SK-N-SH (cell line): ENCODE measurements at places on chromosomes 7 and 10.

GRCh38 chr7:75991531-75992082, 2.8 kb downstream of the TMEM120A start:
- H3K27ac ChIP-seq, result no peak overlapping the region
- no peak overlapping the region for H3K4me3 ChIP-seq
- DNase-seq, result no peak
- H3K27me3 ChIP-seq, result no peaks in the 10 kb centered on the region
- peaks cover 6% of the 10 kb centered on the region; the same call in 1 of the 2 replicates for H3K4me1 ChIP-seq
- H3K36me3 ChIP-seq, result peaks cover 11% of the 10 kb centered on the region

GRCh38 chr10:44192435-44192834, 192.5 kb downstream of the CXCL12 start:
- DNase-seq, result no peak
- H3K4me1 ChIP-seq, result peaks cover 13% of the 10 kb centered on the region; the same call in 1 of the 2 replicates
- H3K27me3 ChIP-seq, result no peaks in the 10 kb centered on the region
- no peaks in the 10 kb centered on the region for H3K36me3 ChIP-seq

GRCh38 chr10:131227163-131227740, 84.3 kb downstream of the TCERG1L start:
- no peak for DNase-seq
- H3K36me3 ChIP-seq, result no peaks in the 10 kb centered on the region
- no peak overlapping the region for H3K4me3 ChIP-seq
- no peak overlapping the region for H3K27ac ChIP-seq

DNA sequence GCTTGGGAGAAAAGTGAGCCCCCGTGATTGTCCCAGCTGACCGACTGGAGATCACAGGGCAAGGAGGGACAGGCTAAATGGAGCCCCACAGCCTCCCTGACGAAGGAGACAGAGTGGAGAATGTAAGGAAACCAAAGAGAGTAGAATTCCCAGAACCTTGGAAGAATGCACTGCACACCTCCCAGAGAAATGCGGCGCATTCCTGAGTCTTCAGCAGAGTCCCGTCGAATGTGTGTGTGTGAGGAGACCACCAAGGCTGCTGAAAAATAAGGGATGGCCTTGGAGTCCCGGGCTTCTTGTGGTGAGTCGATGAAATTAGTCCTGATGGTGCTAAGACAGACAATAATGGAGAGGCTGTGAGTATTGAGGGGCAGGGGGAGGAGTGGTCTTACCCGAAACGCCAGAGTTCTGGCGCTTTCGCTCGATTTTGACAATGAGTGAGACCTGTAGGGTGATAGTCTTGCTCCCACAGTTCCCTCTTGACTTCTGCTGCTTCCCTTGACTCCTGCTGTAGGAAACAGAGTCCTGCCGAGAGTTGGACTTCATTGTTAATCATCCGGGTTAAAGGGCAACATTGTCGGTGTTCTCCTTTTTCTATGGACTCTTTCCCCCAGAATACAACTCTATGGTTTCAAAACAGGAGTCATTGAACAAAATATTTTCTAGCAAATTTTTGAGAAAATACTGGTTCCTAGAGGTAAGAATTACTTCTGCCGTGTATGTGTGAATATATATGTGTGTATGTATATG, 103.2 kb downstream of the CNNM2 start:
- no peak overlapping the region for H3K4me3 ChIP-seq
- no peak for DNase-seq
- no peaks in the 10 kb centered on the region for H3K36me3 ChIP-seq
- no peaks in the 10 kb centered on the region for H3K4me1 ChIP-seq

GRCh38 chr7:46071601-46072000, 150.5 kb upstream of the IGFBP3 start:
- DNase-seq, result no peak
- H3K27ac ChIP-seq, result no peak overlapping the region
- H3K4me3 ChIP-seq, result no peak overlapping the region
- H3K27me3 ChIP-seq, result no peaks in the 10 kb centered on the region

DNA sequence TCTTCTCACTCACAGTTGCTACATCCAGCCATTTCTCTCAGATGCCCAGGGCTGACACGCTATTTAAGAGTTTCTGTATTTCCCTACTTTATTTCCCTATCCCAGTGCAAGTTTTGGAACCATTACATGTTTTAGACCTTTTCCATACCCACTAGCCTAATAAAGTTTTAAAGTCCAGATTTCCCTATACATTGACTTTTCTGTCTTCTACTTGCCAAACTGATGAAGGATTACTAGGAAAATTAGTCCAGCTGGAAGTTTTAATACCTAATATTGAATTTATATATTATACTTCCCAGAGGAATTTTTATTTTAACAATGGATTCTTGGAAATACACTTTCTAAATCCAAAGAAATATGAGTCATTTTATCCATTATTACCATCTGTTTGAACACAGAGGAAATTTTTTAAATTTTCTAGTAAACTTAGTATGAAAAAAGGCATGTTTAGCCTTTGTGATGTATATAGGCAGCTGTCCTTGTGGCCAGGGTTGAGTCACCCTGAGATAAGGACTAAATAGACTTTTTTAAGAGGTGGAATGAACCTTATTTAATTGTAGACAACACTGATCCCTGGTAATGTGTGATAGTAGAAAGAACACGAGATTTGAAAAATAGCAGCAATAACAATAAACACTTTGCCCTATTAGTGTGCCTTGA, 205.0 kb downstream of the TFEC start:
- H3K27ac ChIP-seq, result no peak overlapping the region
- H3K36me3 ChIP-seq, result no peaks in the 10 kb centered on the region
- DNase-seq, result no peak
- no peaks in the 10 kb centered on the region for H3K4me1 ChIP-seq

- no peaks in the 10 kb centered on the region for H3K36me3 ChIP-seq
- H3K4me3 ChIP-seq, result no peak overlapping the region
- peak overlapping the region; percentile 41; the same call in 1 of the 2 replicates for H3K27ac ChIP-seq
- H3K4me1 ChIP-seq, result no peaks in the 10 kb centered on the region
These were observed 54.7 kb upstream of the NMT2 start for GRCh38 chr10:15223174-15223573.

DNA sequence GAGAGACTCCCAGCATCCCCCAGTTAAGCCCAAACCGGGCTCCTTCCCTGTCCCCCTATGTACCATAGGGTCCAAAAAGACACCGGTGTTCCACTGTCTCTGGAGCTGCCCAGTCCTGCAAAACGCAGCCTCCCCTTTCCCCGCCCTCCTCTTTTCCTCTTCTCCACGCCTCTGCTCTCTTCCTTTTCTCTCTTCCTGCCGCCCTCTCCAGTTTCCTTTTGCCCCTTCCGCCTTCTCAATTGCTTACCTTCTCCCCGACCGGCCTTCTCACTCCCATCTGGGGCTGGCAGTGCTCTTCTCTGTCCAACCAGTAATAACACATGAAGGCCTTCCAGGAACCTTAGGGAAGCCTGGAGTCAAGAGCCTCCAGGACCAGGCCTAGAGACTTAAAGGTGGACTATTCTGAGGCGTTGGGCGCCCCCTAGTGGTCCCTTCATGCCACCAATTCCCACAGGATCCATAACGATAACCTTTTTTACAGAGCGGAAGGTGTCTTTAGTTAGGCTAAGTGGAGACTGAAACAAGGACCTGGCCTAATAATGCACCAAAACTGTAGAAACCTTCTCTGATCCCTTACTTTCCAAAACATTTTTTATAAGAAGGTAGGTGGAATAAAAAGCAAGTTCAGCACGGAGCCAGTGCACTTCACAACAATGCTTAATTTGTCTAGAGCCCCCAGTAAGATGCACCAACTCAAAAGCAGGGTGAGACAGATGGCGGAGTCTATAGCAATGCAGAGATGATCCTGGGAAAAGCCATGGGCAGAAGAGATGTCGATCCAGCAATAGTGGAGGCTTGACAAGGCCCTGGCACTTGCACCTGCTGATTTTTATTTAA, 27.2 kb upstream of the MSRB2 start:
- H3K36me3 ChIP-seq, result no peaks in the 10 kb centered on the region
- DNase-seq, result peak; percentile 78
- no peaks in the 10 kb centered on the region for H3K27me3 ChIP-seq
- H3K27ac ChIP-seq, result no peak overlapping the region

- H3K27ac ChIP-seq, result no peak overlapping the region
- H3K4me3 ChIP-seq, result no peak overlapping the region
- H3K4me1 ChIP-seq, result peaks cover 7% of the 10 kb centered on the region; the same call in 1 of the 2 replicates
- no peaks in the 10 kb centered on the region for H3K27me3 ChIP-seq
- DNase-seq, result no peak
- H3K36me3 ChIP-seq, result no peaks in the 10 kb centered on the region
These were observed 225.7 kb downstream of the PLXDC2 start for GRCh38 chr10:20041931-20042330.

DNA sequence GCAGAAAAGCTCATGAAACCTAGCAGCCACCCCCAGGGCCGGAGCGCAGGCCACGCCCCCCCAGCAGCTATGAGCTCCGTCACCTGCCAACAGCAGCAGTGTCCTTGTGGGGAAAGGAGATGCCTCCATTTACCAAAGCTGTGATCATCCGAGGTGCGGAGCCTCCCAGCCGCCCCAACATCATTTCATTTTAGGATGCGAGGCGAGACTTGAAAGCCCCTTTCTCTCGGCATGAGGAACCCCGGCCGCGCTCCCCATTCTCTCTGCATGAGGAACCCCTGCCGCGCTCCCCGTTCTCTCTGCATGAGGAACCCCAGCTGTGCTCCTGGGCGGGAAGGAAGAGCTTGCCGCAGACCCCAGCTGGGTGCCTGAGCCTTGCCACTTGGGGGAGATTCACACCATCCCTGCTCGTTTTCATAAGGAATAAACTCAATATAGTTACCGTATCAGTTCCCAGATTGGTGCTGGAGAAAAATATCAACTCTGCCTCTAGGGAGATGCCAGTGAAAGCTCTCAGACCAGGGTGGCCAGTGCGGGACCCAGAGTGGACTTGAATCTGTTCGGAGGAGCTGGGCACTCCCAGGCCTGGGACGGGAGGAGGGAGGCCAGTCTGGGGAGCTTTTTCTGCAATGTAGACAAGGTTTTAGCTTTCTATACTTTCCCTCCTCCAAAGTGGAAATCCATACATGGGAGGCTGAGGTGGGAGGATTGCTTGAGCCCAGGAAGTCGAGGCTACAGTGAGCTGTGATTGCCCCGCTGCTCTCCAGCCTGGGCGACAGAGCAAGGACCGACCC, 35.0 kb downstream of the JAKMIP3 start:
- H3K27ac ChIP-seq, result no peak overlapping the region
- no peak for DNase-seq
- H3K27me3 ChIP-seq, result no peaks in the 10 kb centered on the region

DNA sequence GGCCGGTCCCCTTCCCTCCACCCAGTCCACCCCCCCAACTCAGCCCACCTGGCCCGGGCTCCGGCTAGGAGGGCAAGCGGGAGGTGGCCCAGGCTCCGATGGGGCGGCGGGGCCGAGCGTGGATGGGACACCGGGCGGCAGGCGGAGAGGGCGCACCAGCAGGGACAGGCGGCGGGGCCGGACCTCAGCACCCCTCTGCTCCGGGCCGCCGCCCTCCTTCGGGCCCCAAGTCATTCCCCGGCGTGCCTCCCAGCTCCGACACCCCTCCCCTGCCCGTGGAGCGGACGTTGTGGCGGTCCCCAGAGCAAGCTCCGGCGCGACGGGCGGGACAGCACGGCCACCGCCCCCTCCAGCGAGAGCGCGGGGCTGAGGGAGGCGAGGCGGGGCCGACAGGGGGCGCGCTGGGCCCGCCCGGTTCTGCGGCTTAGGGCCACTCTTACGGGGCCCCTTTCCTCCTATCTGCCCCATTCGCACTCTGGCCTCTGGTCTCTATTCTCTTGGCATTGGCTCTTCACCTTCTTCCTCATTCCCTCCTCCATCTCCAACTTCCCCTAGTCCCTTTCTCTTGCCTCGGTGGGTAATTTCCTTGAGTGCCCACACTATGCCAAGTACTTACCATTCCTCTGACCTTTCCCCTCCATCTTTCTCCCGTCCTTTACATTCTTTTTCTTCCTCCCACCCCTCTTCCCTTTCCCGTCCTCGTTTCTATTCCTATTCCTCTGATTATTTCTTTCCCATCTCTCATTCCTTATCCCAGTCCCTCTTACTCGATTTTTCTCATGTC, 701 bp upstream of the GBX1 start:
- peaks cover 84% of the 10 kb centered on the region for H3K27me3 ChIP-seq
- no peak overlapping the region for H3K27ac ChIP-seq
- peak; percentile 91 for DNase-seq

- H3K27ac ChIP-seq, result no peak overlapping the region
- H3K4me3 ChIP-seq, result no peak overlapping the region
- no peaks in the 10 kb centered on the region for H3K36me3 ChIP-seq
- no peak for DNase-seq
- no peaks in the 10 kb centered on the region for H3K27me3 ChIP-seq
- H3K4me1 ChIP-seq, result peaks cover 5% of the 10 kb centered on the region; the same call in 1 of the 2 replicates
These were observed 185.2 kb downstream of the SKIDA1 start for GRCh38 chr10:21340331-21340730.

- no peaks in the 10 kb centered on the region for H3K36me3 ChIP-seq
- no peaks in the 10 kb centered on the region for H3K27me3 ChIP-seq
- no peak for DNase-seq
- no peak overlapping the region for H3K4me3 ChIP-seq
- peaks cover 21% of the 10 kb centered on the region; the same call in 1 of the 2 replicates for H3K4me1 ChIP-seq
- H3K27ac ChIP-seq, result no peak overlapping the region
These were observed 20.8 kb upstream of the DDIT4 start for GRCh38 chr10:72252972-72253371.

DNA sequence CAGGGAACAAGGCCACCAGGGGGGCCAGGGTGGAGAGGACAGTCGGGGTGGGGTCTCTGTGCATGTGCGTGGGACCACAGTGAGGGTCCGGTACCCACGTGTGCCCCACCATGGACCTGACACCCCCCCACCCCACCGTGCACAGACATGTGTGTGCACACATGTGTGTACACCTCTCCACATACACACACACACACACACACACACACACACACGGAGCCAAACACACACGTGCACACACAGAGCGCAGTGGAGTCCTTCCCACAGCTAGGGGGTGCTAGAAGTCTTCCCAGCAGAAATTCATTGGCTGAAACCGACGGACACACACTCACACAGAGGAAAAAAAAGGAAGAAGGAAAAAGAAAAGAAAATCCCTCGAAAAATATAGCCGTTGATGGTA, 42.8 kb upstream of the GNA12 start:
- H3K36me3 ChIP-seq, result no peaks in the 10 kb centered on the region
- no peak overlapping the region for H3K27ac ChIP-seq
- no peaks in the 10 kb centered on the region for H3K27me3 ChIP-seq
- peak overlapping the region; percentile 33; the same call in 1 of the 2 replicates for H3K4me3 ChIP-seq
- no peaks in the 10 kb centered on the region for H3K4me1 ChIP-seq
- DNase-seq, result peak; percentile 91

- no peak overlapping the region for H3K4me3 ChIP-seq
- H3K27ac ChIP-seq, result no peak overlapping the region
- DNase-seq, result no peak
- no peaks in the 10 kb centered on the region for H3K36me3 ChIP-seq
- no peaks in the 10 kb centered on the region for H3K27me3 ChIP-seq
- H3K4me1 ChIP-seq, result peaks cover 9% of the 10 kb centered on the region; the same call in 1 of the 2 replicates
These were observed 2.0 kb upstream of the RNF32 start for GRCh38 chr7:156638443-156639077.

DNA sequence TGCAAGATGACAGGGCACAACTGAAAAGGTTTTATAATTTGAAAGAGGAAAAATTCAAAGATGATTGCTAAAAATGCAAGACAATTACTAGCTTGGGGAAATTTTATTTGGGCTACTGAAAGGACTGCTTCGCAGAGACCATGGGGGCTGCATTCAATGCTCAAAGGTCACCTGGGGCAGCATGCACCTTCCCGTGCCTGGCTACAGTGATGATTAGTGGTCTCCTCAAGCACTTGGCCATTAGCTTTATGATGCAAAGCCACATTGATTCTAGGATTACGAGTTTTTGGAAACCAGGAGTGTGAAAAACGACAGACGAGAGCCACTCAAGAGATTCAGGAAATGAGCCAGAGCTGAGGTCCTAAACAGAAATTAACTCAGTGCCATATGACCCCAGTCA, 764.6 kb downstream of the PHTF2 start:
- no peak for DNase-seq
- no peaks in the 10 kb centered on the region for H3K36me3 ChIP-seq
- H3K4me3 ChIP-seq, result no peak overlapping the region
- H3K27ac ChIP-seq, result no peak overlapping the region

GRCh38 chr7:16369855-16370254, 51.5 kb downstream of the CRPPA start:
- H3K4me1 ChIP-seq, result peaks cover 9% of the 10 kb centered on the region
- H3K4me3 ChIP-seq, result no peak overlapping the region
